ENCODE measurements at places on chromosomes 2 and 18. TPM values are rescaled to one million over a fixed set of nuclear protein-coding genes. Genes with fewer than 3 reads are reported as not detected.

The IL18RAP gene
- total RNA-seq = not detected

The CIDEA gene
- total RNA-seq = 0.13 TPM

The DSG1 gene
- not detected for total RNA-seq

The NDC80 gene
- total RNA-seq = 2.4 TPM

The NOL4 gene
- not detected for total RNA-seq

The GBX2 gene
- total RNA-seq = 0.13 TPM

The CSRNP3 gene
- 1.4 TPM for total RNA-seq

The PSMA8 gene
- not detected for total RNA-seq

The SULT1C2 gene
- 0.23 TPM for total RNA-seq

The LIMS1 gene
- 87.2 TPM for total RNA-seq

The KLHL41 gene
- total RNA-seq = 0.72 TPM

The RAB27B gene
- 10.6 TPM for total RNA-seq

The CABYR gene
- 5.7 TPM for total RNA-seq

All from smooth muscle cell of the pulmonary artery (primary cell).